Activated T-cell treated with anti-CD3 and anti-CD28 coated beads, Interleukin-2, amount 50 U/mL, for 72 hours (primary cell): ENCODE measurements at places on chromosomes 3 and 15. TPM values are rescaled to one million over a fixed set of nuclear protein-coding genes. Genes with fewer than 3 reads are reported as not detected.

The GOLGA8H gene
- 0.46 TPM for total RNA-seq

The TEX55 gene
- total RNA-seq, result not detected

The CCR2 gene
- not detected for total RNA-seq

The KLHL40 gene
- total RNA-seq, result not detected

The SLC24A5 gene
- not detected for total RNA-seq

The P4HTM gene
- total RNA-seq, result 42.0 TPM

The SLC2A2 gene
- not detected for total RNA-seq

The GOLGA8M gene
- not detected for total RNA-seq

The DUOXA1 gene
- total RNA-seq, result 0.65 TPM

The THSD4 gene
- not detected for total RNA-seq

The ITGA11 gene
- 1.6 TPM for total RNA-seq

The CHRFAM7A gene
- 1.9 TPM for total RNA-seq

The OCA2 gene
- total RNA-seq, result 0.14 TPM
